CD4-positive, alpha-beta T cell treated with Interleukin-17A for 1 hour (primary cell): ENCODE measurements at places on chromosomes 1 and 21.

DNA sequence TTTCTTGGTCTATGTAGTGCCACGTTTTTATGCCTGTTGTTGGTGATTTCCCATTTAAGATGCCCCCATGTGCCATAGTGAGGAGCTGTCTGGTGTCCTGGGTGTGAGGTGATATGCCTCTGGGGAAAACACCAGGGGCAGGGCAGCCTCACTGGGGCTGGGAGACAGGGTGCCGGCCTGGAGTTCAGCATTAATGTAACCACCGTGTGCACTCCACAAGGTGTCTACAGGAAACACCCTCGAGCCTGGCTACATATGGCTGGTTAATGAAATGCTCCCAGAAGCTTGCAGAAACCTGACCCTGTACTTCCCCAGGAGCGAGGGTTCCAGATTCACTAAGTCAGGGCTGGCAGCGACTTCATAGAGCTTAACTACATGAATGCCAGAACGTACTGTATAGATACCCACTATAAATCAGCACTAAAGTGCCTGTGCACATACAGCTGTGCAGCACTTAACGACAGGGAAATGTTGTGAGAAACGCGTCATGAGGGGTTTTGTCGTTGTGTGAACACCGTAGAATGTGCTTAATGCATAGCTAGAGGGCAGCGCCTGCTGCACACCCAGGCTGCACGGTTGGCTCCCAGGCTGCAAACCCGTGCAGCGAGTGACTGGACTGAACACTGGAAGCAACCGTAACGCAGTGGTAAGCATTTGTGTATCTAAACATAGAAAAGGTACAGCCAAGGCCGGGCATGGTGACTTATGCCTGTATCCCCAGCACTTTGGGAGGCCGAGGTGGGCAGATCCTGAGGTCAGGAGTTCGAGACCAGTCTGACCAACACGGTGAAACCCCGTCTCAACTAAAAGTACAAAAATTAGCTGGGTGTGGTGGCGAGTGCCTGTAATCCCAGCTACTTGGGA lies 10.4 kb downstream of the TFF2 start:
- DNase-seq = no peak

GRCh38 chr1:93701629-93702028 lies 20.0 kb upstream of the BCAR3 start:
- no peak for DNase-seq

DNA sequence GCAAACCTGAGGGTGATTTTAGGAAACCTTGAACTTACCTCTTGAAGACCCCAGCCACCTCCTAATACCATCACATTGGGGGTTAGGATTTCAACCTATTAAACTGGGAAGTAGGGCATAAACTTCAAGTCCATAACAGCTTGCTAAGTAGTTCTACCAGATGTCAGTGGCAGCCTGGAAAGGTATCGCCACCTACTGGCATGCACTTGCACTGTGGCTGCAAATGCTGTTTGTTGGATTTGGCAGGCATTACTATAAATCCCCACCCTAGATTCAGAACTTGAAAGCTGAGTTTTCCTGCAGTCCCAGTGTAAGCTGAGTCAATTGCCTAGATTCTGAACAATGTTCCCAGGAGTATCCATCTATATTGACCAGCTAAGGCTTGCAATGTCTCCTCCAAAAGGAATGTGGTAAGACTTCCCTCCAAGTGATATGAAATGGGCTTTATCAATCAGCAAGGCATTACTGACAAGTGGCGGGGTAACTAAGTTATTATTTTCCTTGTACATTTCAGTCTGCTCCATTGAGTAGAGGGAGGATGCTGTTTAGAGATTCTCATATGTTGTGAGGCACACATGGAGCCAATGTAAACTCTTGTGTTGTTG lies 474.5 kb downstream of the PTPRC start:
- peak; percentile 65 for DNase-seq

DNA sequence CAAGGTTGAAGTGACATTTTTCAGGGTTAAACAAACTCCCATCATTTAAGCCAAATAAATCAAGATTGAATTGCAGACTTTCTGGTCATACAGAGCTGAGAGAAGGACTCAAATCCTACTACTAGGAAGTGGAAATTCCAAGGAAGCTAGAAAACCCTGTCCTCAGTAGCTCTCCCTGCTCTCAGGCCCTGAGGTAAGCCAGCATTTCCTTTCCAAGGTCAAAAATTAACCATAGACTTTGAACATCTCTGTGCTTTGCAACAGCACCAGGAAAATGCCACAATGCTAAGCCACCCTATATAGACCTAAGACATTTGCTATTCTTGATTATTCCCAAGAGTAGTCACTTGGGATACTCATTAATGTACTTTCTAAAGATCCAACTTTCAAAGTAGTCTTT lies 45.1 kb downstream of the LUZP1 start:
- no peak for DNase-seq

- DNase-seq = peak; percentile 76
Measured at GRCh38 chr1:234978397-234979295, 150.0 kb downstream of the TOMM20 start.

DNA sequence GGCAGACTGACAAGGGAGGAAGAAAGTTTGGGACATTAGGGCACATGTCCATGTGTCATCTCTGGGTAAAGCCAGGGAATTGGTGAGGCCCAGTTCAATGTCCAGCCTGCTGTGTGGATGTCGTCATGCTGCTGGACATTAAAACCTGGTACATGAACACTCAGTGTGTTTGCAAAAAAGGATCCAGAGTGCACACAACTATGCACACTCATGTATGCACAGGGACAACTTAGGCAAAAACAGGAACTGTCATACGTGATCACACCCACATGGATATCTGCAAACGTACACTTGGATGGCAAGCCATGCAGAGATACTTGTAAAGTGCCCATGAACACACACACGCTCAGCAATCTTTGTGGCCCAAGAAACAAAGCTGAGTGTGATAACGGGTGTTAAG lies 47.9 kb upstream of the NEK2 start:
- DNase-seq = no peak

GRCh38 chr1:233704898-233705723 lies 91.2 kb downstream of the KCNK1 start:
- no peak for DNase-seq

- DNase-seq = peak; percentile 67
Measured at GRCh38 chr1:19704247-19705113, 39.8 kb downstream of the HTR6 start.

- DNase-seq = no peak
Measured at GRCh38 chr1:85681087-85681486, 27.1 kb downstream of the ZNHIT6 start.

GRCh38 chr1:196477262-196477661 lies 131.0 kb downstream of the KCNT2 start:
- DNase-seq = no peak

- DNase-seq = no peak
Measured at GRCh38 chr1:22331618-22332423, 119.8 kb upstream of the ZBTB40 start.

DNA sequence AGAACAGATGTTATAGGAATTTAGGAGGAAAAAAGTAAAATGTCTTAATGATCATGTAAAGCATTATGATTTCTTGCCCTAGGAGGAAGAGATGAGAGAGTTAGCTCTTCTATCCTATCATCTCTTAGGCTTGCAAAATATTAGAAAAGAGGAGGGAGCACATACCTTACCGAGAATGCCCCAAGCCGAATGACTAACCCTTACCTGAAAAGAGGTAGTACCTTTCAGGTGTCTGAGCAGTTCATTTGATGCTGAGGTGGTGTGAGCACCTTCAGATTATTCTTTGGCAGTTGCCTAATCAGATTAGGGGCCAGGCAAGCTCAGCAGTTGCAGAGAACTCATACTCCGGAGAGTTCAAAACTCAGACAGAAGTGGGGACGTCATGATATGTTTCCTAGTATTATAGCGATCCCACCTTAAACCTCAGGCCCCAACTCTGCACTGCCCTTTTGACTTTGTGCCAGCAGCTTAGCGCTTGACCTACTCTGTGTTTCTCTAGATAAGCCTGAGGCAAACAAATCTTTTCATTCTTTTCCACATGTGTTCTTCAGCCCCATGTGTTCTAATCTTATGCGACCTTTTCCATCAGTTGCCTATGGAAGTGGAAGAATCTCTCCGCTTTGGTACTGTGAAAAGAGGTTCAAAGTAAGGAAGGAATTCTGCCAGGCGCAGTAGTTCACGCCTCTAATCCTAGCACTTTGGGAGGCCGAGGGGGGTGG lies 52.5 kb downstream of the ATP2B4 start:
- no peak for DNase-seq

DNA sequence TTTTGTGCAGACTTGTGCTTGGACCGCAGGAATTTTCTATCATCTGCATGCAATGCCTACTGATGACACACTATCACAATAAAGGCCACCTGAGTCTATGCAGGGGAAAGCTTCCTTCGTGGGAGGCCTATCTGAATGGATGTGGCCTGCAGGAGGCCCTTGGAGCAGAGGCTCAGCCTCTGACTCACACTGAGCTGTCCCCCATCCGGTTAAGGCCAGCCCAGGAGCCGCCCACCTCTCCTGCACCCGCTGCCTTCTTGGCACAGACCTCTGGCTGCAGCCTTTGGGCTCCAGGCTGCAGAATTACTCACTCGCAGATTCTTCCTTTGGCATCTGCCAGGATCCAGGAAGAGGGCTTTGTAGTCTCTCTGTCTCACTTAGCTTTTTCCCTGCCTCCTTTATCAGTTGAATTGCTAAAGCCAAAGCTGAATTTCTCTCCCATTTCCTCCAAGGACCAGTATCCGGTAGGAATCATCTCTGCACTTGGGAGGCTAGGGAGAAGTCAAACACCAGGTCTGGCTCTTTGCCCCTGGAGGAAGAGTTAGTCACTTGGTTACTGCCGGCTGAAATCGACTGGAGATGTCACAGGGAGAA lies 65.1 kb upstream of the JUN start:
- no peak for DNase-seq

- no peak for DNase-seq
Measured at GRCh38 chr1:184827600-184828368, 73.1 kb upstream of the EDEM3 start.

GRCh38 chr1:232789651-232790050 lies 15.6 kb upstream of the MAP10 start:
- no peak for DNase-seq

GRCh38 chr1:93433407-93433961 lies 14.4 kb upstream of the FNBP1L start:
- no peak for DNase-seq

DNA sequence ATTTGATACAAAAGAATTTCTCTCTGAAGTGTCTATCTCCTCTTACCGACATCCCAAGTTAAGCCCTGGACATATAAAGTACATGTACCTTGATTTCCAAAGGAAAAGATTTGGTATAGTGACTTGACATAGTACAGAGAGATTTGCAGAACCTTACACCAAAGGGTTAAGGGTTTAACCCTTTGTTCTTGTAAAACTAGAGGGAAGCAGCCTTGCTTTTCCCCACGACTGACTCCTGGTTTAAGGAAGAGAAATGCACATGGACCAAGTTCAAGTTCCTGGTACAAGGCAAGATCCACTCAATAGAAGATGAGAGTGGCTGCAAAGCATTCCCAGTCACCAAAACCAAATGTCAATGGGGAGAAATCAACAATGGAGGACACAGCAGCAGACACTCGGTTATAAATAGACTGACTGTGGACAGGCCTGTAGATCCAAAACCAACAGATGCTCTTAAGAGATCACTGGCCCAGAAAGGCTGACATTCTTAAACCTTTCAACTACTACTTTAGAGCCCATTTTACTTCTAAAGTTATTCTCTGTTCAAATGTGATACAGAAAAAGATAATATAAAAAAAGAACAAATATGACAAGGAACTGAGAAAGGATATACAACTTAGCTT lies 69.4 kb downstream of the PUM1 start:
- no peak for DNase-seq

GRCh38 chr1:203777596-203777995 lies 12.6 kb downstream of the LAX1 start:
- DNase-seq = no peak

DNA sequence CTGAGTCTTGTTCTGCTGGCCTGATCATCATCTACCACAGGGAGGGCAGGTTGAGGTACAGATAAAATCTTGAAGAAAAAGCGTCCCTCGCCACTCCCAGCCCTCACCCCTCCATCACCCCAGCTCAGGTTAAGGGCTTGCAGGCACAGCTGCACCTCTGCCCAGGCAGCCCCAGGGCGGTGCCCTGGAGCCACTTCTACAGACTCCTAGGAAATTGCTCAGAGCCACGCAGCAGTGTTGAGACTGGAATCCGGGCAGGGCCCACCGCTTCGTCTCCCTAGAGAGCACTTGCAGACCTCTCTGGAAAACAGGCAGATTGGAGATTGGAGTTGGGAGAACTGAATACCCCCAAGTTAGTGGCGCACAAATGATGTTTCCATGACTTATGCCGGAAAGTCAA lies 35.3 kb downstream of the VN1R5 start:
- DNase-seq = no peak

GRCh38 chr1:94395748-94396309 lies 22.4 kb upstream of the ABCD3 start:
- DNase-seq = no peak

DNA sequence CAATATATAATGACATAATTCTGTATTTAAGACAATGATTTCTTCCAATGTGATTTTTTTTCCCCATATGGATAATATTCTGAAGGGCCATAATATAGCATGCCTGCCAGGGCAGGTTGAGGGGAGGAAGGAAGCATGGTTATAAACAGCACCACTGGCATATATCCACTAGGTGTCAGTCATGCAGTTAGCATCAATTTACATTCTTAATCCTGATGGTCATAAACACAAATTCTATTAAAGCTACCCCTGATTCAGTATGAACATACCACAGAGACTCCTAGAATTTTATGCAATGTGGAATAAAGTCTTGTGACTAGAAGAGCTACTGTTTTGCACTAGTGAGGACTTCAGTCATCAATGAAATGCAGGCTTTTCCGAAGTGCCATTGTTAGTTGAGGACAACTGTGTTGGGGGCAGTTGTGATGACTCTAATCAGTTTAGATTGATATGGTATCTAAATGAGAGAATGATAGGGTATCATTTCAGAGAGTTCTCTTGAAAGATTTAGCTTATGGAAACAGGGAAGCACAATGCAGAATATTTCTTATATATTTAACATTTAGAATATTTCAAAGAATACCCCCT lies 342.7 kb upstream of the NR5A2 start:
- peak; percentile 38 for DNase-seq

DNA sequence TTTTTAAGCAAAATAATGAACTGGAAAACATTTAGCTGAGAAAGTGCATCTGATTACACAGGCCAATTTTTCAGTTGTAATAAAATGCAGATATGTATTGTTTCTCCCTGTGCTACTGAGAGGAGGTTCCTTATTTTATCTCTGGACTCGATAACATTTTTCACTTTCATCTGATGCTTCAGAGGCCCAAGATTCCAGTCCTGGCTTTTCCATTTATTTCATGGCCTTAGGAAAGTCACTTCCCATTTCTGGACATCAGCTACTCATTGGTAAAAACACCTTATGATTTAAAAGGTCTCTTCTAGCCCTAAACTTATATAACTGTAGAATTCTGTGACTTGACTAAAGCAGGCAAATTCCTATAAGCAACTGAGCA lies 203.5 kb downstream of the HHAT start:
- no peak for DNase-seq

GRCh38 chr1:26574719-26575251 lies 45.2 kb downstream of the RPS6KA1 start:
- no peak for DNase-seq

- no peak for DNase-seq
Measured at GRCh38 chr1:41588334-41588875, 103.9 kb upstream of the EDN2 start.
